ENCODE measurements at places on chromosomes 11 and 22.

GRCh38 chr11:127412722-127413380 lies 412.3 kb upstream of the KIRREL3 start:
- DNase-seq: no peak

GRCh38 chr11:10373340-10373739 lies 68.5 kb downstream of the ADM start:
- no peak for DNase-seq

DNA sequence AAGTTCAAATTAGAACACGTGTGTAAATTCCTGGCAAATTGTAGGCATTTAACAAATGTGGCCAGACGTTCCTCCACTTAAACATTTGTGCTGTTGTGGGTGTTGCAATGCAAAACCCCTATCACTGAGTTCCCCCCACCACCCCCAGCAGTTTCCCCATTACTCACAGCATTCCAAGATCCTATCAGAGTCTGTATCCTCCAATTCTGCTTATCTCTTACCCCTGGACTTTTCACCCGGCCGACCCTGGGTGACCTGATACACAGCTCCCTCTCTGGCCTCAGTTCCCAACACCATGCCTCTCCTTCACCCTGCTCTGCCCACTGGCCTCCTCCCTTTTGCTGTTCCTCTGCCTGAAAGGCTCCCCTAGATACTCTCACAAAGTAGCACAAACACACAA lies 31.4 kb upstream of the AQP11 start:
- no peak for DNase-seq

GRCh38 chr11:62202910-62203309 lies 5.6 kb upstream of the SCGB2A1 start:
- DNase-seq: no peak

DNA sequence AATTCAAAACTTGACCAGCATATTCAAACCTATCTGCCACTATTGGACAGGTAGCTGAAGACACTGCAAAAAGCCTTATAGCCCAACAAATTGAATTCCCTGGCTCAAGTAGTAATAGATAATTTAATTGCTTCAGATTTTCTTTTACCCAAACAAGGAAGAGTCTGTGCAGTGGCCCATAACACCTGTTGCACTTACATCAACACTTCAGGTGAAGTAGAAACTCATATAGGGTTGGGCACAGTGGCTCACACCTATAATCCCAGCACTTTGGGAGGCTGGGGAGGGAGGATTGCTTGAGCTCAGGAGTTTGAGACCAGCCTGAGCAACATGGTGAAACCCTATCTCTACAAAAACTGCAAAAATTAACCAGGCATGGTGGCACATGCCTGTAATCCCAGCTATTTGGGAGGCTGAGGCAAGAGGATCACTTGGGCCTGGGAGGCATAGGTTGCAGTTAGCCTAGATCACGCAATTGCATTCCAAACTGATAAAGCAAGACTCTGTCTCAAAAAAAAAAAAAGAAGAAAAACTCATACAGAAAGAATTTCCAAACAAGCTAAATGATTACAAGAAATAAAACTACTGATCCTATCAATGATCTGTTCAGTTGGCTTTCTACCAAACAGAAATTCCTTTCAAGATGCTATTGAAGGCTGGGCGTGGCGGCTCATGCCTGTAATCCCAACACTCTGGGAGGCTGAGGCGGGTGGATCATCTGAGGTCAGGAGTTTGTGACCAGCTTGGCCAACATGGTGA lies 9.5 kb downstream of the FOLR3 start:
- no peak for DNase-seq

DNA sequence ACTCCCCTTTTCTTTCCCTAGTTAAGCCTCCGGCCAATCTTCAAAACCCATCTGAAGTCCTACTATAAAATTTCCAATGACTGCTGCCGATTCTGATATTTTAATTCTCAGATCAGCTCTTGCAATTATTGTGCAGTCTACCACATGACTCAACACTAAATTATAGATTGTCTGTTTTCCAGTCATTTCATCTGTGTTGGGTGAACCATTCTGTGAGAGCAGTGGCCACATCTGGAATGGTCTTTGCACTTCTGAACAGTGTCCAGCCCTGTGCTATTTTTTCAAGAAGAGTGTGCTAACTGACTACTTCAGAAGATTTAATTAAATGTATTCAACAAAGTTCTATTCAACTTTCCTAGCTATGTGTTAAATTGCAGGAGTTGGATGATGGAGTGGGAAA lies 47.2 kb upstream of the MMP7 start:
- DNase-seq: no peak

DNA sequence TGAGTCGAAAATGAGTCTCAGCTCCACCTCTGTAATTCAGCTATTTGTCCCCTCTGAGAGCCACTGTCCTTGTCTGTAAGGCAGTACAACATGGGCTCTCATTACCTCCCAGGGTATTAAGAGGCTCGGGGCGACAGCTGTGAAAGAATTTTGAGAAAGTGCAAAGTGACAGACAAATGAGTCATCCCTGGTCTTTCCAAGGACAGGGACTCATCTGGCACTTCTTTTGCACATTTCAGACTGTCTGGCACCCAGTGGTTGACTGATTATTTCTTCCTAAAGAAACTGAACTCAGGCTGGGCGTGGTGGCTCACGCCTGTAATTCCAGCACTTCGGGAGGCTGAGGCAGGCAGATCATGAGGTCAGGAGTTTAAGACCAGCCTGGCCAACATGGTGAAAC lies 62.1 kb upstream of the ARFGAP3 start:
- no peak for DNase-seq

DNA sequence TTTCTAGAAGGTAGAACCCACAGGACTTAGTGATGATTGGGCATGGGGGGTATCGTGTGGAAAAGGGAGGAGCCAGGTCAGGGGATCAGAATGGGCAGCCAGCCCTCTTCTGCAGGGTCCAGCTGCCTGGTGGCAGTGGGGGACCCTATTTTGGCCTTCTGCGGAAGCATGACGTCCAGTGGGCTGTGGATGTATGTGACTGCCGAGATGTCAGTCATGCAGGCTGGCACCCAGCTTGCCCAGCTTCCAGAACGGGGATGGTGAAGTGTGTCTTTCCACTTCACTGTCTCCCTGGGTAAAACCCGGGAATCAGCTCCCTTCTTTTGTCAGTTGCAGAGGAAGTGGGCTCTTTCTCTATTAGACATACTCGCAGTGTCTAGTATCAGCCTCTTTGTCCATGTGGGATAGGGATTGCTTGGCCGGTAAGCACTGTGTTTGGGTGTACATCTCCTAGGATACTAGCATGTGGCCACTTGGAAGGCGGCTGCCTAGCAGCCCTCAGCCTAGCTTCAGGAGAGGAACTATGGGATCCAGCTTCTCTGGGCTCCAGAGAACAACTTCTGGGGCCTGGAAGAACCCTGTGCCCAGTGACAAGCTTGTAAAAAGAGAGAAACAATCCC lies 51.4 kb downstream of the GRIK4 start:
- no peak for DNase-seq

DNA sequence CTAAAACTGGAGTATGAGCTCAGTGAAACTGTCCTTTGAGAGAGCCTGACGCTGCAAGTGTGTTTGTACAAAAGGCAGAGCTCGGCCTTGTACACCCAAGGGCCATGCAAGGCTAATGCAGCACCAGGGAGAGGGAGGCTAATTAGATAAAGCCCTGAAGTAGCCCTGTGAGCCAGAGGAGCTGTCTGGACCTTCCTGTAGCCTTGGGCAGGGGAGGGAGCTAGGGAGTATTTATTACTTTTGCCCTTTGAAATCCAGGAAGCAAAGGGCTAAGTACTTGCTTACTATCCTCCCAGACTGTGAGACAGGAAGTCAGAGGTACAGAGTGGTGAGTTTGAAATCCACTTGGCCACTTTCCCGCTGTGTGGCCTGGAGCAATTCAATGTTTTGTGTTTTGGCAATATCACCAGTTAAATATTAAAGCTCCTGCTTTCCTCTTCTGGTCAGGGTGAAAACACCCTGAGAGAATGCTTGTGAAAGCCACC lies 10.2 kb upstream of the LDHA start:
- no peak for DNase-seq

DNA sequence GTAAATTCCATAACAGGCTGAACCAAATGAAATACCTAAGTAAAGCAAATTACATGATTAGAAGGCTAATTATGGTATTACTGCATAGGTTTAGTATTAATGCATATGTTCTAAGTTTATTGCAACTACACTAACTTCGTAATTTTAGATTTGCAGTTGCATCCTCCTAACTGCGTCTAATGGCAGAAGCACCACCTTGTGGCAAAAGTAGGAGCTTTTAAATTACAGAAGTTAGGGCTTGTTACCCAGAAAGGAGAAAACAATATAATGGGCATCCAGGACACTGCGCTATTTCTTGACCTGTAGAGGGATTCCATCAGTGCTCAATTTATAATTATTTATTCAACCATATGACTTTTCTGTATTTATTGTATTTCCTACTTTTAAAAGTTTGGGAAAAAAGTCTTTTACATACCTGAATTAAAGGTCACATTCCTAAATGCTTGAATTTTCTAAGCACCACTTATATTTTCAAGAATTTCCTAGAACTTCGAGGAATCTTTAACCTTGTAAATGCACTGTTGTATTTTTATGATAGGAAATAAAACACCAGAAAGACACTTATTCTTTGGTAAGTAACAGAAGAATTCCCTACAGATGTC lies 16.3 kb upstream of the GPR83 start:
- DNase-seq: no peak

DNA sequence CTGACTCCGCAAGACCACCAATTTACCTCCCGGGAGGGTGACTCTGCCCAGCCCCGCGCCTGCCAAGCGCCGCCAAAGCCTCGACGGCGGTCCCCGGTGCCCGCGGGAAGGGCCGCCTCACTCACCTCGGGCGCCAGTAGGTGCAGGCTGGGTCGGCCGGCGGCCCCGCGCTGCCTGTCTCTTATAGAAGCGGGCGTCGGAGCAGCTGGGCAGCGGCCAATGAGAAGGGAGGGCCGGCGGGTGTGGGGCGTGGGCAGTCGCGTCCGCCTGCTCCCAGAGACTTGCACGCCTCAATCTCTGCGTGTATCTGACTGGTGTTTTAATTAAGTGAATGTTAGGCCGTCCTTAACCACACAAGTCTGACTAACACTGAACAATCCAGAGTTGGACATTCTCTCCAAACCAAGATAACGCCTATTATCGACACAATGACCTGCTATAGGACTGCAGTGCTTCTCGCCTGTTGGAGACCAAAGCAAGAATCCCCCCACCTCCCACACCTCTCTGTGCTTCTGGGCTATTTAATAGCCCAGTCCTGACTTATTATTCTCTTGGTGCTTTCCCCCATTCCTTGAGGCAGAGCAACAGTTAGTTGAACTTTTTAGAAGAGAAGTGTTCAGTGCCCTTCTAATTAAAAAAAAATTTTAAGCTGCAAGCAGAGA lies at the start of gene TPH1:
Gene TPH1, minus strand, starts transcription at position 154 of the 662 bp plus-strand sequence. CDS start 5,507 bp downstream, outside the sequence.
- DNase-seq: no peak

GRCh38 chr11:102280245-102280833 lies 36.9 kb upstream of the BIRC3 start:
- DNase-seq: no peak

- no peak for DNase-seq
These were observed 4.4 kb downstream of the NCAM1 start for GRCh38 chr11:112965656-112966055.

DNA sequence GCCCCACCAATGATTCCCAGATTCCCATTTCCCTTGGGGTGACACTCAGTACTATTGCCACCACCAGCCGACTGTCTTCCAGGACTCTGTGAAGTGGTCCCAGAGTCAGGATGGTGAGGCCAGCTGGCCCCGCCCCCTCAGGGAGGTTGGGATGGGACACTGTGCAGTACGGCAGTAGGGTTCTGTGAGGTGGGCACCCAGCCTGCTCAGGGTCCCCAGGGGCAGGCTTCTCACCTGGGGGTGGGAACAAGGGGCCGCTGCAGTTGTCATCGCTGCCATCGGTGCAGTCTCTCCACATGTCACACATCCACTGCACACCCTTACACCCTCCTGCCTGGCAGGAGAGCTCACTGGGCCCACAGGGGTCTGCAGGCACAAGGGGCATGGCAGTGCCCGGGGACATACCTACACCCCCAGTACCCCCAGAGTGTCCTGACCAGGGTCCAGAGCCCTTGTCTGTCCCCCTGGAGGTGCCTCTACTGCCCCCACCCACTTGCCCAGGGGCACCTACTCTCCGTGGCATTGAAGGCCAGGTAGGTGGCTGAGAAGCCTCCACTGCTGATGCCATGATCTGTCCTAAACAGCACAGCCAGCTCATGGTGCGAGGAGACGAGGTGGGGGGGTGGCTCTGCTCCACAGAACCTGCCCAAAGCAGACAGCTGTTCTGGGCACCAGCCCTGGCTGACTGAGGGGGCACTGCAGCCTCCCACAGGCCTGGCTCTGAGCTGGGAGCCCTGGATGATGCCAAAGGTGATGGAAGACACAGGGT lies 1.9 kb upstream of the C1QTNF5 start:
- DNase-seq: no peak

DNA sequence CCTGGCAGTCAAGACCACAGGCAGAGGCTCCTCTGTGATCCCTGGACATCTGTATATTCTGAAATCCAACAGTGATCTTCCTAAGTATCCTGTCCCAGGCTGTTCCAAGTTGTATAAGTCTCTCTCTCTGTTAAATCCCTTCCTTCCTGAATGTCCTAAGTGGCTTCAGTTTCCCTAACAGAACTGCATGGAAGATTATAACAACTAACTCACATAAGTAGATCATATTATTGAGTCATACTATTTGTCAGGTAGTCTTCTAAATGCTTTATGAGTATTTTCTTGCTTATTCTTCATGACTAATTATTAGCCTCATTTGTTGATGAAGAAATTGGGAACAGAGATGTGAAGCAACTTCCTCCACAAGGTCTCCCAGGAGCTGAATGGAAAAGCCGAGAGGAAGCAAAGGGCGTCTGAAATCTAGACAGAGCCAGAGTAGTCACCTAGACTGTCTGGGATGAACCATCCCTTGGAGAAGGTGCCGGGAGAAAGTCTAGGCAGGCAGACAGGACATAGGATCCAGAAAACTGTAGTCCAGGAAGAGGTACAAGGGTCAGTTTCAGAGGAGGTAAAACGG lies 93.2 kb upstream of the FAT3 start:
- no peak for DNase-seq

GRCh38 chr11:518463-519202 lies 11.6 kb upstream of the RNH1 start:
- peak; percentile 91 for DNase-seq

- DNase-seq: no peak
These were observed 415.9 kb upstream of the CADM1 start for GRCh38 chr11:115920092-115920461.

GRCh38 chr22:50139843-50140415 lies 30.6 kb upstream of the PANX2 start:
- DNase-seq: no peak

Data from T-helper 9 cell (primary cell).